Psoas muscle (tissue), 8 donors: ENCODE measurements at places on chromosomes 7 and 10. TPM values are rescaled to one million over a fixed set of nuclear protein-coding genes. Genes with fewer than 3 reads are reported as not detected.

GRCh38 chr10:15214237-15214636 is 45.7 kb upstream of the NMT2 start:
- no peak for DNase-seq

- peak; percentile 84 for DNase-seq
Measured at GRCh38 chr7:100483090-100483721, 521 bp upstream of the NYAP1 start.

GRCh38 chr7:113402005-113402404 is 283.7 kb upstream of the SMIM30 start:
- no peak for DNase-seq

LAMB4 gene
- not detected for total RNA-seq

HMX2 gene
- total RNA-seq: not detected

GRCh38 chr10:119348516-119349240 is 141.3 kb downstream of the GRK5 start:
- DNase-seq: peak; percentile 52

- no peak for DNase-seq
Measured at GRCh38 chr10:119131512-119132240, 27.8 kb downstream of the DENND10 start.

GRCh38 chr10:105148456-105148855 is 507.4 kb downstream of the SORCS3 start:
- no peak for DNase-seq

CYP2C19 gene
- not detected for total RNA-seq
